Skin of body (tissue), 3 donors: ENCODE measurements at places on chromosomes 11 and 22.
A peak's percentile ranks its signal among the peaks of the same experiment; 100 is the strongest.

GRCh38 chr11:12329797-12330196 is 47.6 kb upstream of the PARVA start:
- no peak for DNase-seq

DNA sequence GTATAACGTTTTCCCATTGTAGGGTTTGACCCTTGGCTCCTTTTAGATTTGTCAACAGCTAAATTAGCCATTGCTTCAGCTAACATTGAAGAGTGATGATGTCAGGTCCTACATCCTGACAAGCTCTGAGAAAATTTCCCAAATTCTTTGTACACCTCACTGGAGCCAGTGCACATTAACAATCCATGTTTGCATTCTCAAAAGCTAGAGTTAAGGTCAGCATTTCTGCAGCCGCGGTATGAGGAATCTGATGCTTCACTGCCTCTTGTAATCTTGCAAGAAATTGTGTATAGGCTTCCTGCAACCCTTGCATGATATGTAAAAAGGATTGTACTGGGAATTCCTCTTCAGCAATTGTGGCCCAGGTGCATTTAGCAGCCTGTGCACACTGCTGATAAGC is 33.1 kb upstream of the NCAM1 start:
- no peak for DNase-seq

- no peak for DNase-seq
Observed at GRCh38 chr11:121212536-121213361, 79.8 kb upstream of the SC5D start.

DNA sequence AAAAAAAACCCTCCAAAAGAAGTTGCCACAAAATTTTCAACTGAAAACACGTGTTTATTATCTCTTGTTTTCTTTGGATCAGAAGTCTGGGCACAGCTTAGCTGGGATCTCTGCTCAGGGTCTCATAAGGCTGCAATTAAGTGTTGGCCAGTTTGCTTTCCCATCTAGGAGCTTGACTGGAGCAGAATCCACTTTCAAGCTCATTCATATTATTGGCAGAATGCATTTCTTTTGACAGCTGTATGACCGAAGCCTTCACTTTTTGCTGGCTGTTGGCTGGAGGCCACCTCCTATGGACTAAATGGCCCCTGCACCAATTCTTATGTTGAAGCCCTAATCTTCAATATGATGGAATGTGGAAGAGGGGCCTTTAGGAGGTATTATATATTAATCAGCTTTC is 139.6 kb downstream of the DDX10 start:
- DNase-seq, result no peak

DNA sequence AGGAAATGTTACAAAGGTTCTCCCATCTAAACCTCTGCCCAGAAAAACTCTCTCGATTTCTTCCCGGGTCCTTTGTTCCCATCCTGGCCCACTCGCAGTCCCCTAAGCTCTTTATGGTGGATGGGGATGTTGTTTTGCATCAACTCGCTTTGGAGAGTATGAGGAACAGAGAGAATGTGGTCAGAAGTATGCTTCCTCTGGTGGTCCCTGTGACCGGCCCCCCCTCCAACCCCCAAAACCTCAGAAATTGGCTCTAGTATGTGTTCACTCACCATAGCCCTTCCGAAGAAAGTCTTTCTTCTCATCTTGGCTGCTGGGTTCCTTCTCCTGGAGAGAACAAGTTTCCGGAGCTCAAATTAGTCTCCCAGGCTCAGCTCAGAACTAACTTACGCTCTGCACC is 54.4 kb downstream of the GRAMD1B start:
- no peak for DNase-seq

- DNase-seq, result peak; percentile 18
Observed at GRCh38 chr11:128399251-128400121, 187.9 kb downstream of the ETS1 start.

GRCh38 chr11:126404367-126404766 is 48.9 kb downstream of the ST3GAL4 start:
- DNase-seq, result no peak

GRCh38 chr22:42310291-42311015 is 40.0 kb upstream of the TCF20 start:
- no peak for DNase-seq

- DNase-seq, result peak; percentile 31
Observed at GRCh38 chr11:19951558-19952115, 208.6 kb downstream of the DBX1 start.

GRCh38 chr11:30206249-30206996 is 24.4 kb upstream of the FSHB start:
- no peak for DNase-seq

GRCh38 chr11:67613313-67613959 is 6.7 kb downstream of the NDUFV1 start:
- no peak for DNase-seq
